ENCODE measurements at places on chromosomes 7 and 10. TPM values are rescaled to one million over a fixed set of nuclear protein-coding genes. Genes with fewer than 3 reads are reported as not detected.

DNA sequence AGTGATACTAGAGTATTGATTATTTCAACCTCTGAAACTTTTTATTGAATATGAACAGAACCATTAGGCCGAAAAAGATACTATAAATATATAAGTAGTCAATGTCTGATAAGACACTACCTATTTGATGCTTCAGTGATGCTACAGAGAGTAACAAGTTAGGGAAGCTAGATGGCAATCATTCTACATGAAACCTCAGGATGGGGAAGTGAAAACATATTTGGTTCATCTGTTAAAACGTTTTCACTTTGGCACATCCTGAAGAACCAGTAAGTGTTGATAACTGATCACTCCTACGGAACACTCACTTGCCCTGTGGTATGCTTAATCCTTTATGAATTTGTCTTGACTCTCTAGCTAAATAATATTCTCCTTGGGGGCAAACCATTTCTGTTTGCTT lies 1064.9 kb downstream of the NXPH1 start:
- no peak overlapping the region for H3K27ac ChIP-seq
- no peak overlapping the region for H3K4me3 ChIP-seq
- H3K4me1 ChIP-seq, result no peaks in the 10 kb centered on the region
- H3K27me3 ChIP-seq, result no peaks in the 10 kb centered on the region
- H3K36me3 ChIP-seq, result no peaks in the 10 kb centered on the region
- DNase-seq, result no peak

- H3K27me3 ChIP-seq, result no peaks in the 10 kb centered on the region
- no peak overlapping the region for H3K4me3 ChIP-seq
- DNase-seq, result no peak
- H3K36me3 ChIP-seq, result no peaks in the 10 kb centered on the region
- H3K4me1 ChIP-seq, result no peaks in the 10 kb centered on the region
- no peak overlapping the region for H3K27ac ChIP-seq
Measured at GRCh38 chr7:156566812-156567549, 73.6 kb upstream of the RNF32 start.

GRCh38 chr10:86967481-86967941 lies 771 bp upstream of the ADIRF start:
- DNase-seq, result no peak
- H3K36me3 ChIP-seq, result no peaks in the 10 kb centered on the region
- no peak overlapping the region for H3K27ac ChIP-seq
- peaks cover 58% of the 10 kb centered on the region for H3K4me1 ChIP-seq

GRCh38 chr7:120043250-120043649 lies 229.7 kb upstream of the KCND2 start:
- no peak for DNase-seq
- H3K27me3 ChIP-seq, result no peaks in the 10 kb centered on the region
- H3K4me1 ChIP-seq, result no peaks in the 10 kb centered on the region
- H3K27ac ChIP-seq, result no peak overlapping the region
- no peaks in the 10 kb centered on the region for H3K36me3 ChIP-seq

GRCh38 chr10:33880291-33880690 lies 545.8 kb upstream of the NRP1 start:
- no peak overlapping the region for H3K4me3 ChIP-seq
- no peaks in the 10 kb centered on the region for H3K36me3 ChIP-seq
- no peaks in the 10 kb centered on the region for H3K4me1 ChIP-seq
- DNase-seq, result no peak
- H3K27ac ChIP-seq, result no peak overlapping the region

DNA sequence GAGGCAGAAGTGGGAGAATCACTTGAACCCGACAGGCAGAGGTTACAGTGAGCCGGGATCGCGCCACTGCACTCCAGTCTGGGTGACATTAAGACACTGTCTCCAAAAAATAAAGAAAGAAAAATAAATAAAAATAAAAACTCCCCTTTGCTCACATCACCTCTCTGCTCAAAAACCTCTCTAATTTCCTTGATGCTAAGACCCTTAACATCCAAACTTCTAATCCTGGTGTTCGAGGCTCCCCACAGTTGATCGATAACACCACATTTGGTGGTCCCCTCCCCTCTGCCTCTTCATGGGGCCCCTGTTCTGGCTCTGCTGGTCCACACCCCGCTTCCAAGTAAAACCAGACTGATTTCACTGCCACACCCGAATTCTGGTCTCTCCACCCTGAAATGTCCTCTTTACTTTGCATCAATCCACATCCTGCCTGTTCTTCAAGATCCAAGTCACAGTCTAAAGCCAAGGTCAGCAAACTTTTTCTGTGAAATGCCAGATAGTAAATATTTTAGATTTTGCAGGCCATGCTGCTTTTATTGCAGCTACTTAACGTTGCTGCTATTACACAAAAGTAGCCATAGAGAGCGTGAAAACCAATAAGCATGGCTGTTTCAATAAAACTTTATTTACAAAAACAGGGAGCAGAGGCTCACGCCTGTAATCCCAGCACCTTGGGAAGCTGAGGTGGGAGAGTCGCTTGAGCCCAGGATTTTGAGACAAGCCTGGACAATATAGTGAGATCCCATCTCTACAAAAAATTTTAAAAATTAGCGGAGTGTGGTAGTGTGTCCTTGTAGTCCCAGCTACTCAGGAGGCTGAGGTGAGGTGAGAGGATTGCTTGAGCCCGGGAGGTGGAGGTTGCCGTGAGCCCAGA lies 11.8 kb downstream of the MOSPD3 start:
- no peak overlapping the region for H3K27ac ChIP-seq
- H3K36me3 ChIP-seq, result peaks cover 5% of the 10 kb centered on the region
- no peak overlapping the region for H3K4me3 ChIP-seq
- H3K27me3 ChIP-seq, result peaks cover 7% of the 10 kb centered on the region

DNA sequence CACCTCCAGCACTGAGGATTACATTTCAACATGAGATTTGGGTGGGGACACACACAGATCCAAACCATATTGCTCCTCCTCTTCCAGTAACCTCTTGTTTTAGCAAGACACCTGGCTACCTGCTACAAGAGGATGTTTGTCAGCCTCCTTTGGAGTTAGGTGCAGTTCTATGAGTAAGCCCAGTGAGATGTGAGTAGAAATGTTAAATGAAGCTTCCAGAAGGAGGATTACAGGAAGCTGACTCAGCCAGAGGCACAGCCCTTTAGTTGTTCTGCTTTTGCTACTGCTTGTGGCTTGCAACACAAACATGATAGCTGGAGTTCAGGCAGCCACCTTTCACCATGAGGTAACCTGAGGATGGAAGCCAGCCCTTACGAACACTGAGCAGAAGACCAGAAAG lies 382.7 kb upstream of the RNF32 start:
- no peaks in the 10 kb centered on the region for H3K36me3 ChIP-seq
- H3K27ac ChIP-seq, result no peak overlapping the region
- no peaks in the 10 kb centered on the region for H3K4me1 ChIP-seq
- DNase-seq, result no peak

The NAT16 gene
- not detected for total RNA-seq

DNA sequence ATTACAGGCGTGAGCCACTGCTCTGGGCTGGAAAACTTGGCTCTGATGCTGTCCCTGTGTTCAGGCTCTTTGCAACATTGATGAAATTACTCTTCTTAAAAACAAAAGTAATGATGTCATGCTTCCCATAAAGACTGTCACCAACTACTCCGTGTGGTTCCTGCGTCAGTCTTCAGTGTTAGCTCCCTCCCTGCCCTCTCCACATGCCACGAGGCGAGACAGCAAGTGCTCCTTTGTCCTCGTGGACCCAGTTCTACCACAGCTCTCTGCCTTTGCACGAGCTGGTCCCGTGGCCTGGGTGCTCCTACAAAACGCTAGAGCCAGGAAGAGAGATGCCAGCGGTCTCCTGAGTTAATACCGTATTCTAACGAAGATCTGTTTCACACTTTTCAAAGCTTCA lies 194.5 kb downstream of the SDK1 start:
- H3K27me3 ChIP-seq, result no peaks in the 10 kb centered on the region
- H3K4me1 ChIP-seq, result no peaks in the 10 kb centered on the region
- H3K27ac ChIP-seq, result no peak overlapping the region

Data from left lung (tissue), 14 donors.